ENCODE measurements at places on chromosomes 1 and 21.

GRCh38 chr1:10196976-10197375 lies 13.4 kb upstream of the KIF1B start:
- no peak for DNase-seq

DNA sequence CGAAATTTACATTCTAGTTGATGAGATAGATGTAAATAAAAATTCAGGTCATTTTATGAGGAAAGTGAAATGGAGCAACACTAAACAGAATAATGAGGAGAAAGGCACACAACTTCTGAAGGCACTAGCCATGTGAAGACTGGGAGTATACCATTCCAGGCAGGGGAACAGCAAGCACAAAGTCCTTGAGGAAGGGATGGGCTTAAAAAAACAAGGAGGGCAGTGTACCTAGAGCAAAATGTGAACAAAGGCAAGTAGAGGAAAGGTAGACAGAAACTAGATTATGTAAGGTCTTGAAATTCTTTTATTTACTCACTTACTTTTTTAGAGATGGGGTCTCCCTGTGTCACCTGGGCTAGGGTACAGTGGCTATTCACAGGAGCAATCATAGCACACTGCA lies 54.1 kb upstream of the LRIG2 start:
- no peak for DNase-seq

DNA sequence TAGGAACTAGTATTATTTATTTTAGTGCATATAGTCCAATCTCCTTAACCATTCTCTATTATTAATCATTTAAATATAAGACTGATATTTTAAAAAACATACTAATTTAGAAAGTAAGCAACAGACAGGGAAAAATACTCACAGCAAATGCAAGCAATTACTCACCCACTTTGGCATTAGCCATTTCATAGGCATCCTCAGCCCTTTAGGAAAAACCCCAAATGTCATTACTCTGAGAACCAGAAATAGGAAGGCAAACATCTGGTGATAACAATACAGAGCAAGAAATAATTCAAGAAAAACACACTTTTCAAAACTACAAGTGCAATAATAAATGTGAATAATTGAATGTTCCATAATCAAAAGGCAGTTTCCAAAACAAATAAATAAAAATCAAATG lies 545.1 kb downstream of the PLPP3 start:
- DNase-seq: no peak

DNA sequence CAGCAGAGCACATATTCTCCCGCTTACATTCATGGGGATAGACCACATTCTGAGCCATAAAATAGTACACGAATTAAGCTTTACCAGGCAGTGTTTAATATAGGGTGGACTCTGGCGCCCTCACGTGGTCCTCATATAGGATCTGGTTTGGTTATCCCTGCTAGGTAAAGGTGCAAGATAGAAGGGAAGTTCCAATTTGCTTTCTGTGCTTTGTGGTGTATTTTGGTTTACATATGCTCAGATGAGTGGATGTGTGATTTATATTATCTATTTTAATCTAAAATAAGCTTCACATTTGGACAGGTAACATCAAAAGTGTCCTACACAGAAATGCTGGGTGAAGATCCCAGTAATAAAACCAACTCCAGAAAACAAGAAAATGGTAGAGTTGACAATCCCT lies 3.6 kb downstream of the CR1 start:
- peak; percentile 55 for DNase-seq

- DNase-seq: peak; percentile 69
Observed at GRCh38 chr1:175152006-175152652, 40.4 kb downstream of the KIAA0040 start.

DNA sequence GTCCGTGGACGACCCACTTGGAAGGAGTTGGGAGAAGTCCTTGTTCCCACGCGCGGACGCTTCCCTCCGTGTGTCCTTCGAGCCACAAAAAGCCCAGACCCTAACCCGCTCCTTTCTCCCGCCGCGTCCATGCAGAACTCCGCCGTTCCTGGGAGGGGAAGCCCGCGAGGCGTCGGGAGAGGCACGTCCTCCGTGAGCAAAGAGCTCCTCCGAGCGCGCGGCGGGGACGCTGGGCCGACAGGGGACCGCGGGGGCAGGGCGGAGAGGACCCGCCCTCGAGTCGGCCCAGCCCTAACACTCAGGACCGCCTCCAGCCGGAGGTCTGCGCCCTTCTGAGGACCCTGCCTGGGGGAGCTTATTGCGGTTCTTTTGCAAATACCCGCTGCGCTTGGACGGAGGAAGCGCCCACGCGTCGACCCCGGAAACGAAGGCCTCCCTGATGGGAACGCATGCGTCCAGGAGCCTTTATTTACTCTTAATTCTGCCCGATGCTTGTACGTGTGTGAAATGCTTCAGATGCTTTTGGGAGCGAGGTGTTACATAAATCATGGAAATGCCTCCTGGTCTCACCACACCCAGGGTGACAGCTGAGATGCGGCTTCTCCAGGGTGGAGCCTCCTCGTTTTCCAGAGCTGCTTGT lies 32.4 kb downstream of the PRMT2 start:
- no peak for DNase-seq

Measured in T-helper 9 cell (primary cell).